ENCODE measurements at places on chromosomes 13 and 19.
A peak's percentile ranks its signal among the peaks of the same experiment; 100 is the strongest.

DNA sequence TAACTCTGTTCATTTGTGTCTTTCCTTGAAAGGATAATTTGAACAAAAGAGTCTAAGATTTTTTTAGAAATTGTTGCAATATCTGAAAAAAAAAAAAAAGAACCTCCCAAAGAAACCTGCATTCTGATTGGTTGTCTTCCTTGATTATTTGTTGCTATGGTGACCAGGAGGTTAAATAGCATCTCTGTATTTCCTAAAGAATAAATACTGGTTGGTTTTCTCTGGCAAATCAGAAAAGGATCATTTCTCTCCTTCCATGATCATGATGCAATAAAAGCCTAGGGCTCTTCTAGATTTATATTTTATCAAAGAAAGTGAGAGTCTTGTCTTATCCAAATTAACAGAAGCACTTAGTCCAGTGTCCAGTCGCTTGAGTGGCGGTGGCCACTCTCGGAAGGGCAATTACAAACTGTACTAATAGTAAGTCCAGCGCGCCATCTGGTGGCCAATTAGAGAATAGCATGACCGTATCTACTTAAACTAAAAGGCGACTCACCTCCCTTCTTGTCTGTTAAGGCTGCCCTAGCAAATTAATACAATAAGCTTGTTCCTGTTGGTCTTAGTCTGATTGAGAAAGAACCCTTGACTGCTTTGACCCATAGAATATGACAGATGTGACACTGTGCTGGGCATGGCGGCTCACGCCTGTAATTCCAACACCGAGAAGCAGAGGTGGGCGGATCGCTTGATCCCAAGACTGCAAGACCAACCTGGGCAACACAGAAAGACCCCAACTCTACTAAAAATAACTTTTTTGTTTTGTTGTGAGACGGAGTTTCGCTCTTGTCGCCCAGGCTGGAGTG is 47.0 kb upstream of the PNMA8B start:
- peak; percentile 95 for DNase-seq

DNA sequence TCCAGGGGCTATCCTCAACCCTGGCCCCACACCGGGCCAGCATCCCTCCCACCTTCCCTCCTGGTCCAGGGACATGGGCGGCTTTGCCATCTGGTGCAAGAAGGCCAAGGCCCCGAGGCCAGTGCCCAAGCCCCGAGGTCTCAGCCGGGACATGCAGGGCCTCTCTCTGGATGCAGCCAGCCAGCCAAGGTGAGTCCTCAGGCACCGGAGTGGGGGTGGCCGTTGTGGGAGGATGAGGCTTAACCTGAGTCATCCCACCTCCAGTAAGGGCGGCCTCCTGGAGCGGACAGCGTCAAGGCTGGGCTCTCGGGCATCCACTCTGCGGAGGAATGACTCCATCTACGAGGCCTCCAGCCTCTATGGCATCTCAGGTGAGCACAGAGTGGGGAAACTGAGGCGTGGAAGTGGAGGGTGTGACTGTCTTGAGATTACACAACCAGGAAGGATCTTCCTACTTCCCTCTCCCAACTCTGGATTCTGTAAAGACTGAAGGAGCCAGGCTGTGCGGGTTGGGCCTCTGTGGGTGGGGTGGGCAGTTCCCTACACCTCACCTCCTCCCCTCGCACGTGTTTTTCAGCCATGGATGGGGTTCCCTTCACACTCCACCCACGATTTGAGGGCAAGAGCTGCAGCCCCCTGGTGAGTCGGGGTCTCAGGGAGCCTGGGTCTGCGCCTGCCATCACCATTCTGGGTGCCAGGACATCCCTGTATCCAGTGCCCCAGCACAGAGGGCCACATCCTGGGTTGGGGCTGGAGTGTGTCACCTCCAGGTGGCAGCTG is 3.8 kb downstream of the MVB12A start:
- DNase-seq: no peak

- no peak for DNase-seq
Measured at GRCh38 chr13:112569821-112570220, 18.1 kb downstream of the TUBGCP3 start.

- no peak for DNase-seq
Measured at GRCh38 chr13:87087741-87088140, 583.4 kb upstream of the SLITRK5 start.

DNA sequence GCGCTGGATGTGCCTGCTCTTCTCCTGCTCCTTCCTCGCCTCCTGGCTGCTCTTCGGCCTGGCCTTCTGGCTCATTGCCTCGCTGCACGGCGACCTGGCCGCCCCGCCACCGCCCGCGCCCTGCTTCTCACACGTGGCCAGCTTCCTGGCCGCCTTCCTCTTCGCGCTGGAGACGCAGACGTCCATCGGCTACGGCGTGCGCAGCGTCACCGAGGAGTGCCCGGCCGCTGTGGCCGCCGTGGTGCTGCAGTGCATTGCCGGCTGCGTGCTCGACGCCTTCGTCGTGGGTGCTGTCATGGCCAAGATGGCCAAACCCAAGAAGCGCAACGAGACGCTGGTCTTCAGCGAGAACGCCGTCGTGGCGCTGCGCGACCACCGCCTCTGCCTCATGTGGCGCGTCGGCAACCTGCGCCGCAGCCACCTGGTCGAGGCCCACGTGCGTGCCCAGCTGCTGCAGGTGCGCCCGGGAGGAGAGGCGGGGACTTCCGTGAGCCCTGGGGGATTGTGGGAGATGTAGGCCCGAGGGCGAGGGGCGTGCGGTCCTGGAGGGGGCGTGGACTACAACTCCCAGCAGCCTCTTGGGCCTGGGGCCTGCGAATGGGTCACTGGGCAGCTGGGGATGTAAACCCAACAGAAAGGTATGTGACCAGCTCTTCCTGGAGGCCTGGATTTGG is 6.7 kb downstream of the KCNJ14 start:
- DNase-seq: no peak

DNA sequence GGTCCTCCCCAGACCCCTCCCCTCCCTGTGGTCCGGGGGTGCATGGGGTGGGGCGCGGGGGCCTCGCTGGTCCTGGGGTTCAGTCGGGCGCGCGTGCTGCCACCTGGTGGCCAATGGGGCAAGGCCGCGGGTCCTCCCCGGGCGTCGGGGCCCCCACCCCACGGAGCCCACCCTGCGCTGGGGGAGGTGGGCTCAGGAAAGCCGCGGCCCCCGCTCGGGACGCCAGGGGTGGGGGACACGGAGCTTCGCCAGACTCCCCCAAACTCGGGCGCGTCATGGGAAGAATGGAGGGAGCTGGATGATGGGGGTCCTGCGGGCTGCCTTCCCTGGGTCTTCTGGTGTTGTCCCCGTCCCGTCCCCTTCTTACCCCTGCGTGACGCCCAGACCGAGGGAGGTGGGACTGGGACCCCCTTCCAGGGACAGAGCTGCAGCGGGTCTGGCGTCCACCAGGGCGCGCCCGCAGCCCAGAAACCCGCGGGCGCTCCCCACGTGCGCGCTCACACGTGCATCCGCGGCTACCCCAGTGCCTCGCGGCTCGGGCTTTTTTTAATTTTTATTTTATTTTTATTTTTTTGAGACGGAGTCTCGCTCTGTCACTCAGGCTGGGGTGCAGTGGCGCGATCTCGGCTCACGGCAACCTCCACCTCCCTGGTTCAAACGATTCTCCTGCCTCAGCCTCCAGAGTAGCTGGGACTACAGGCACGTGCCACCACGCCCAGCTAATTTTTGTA is 19.8 kb upstream of the TCF3 start:
- no peak for DNase-seq

- DNase-seq: no peak
Measured at GRCh38 chr13:23956106-23956505, 58.8 kb upstream of the C1QTNF9B start.

GRCh38 chr13:19984430-19985218 is 26.1 kb downstream of the ZMYM2 start:
- no peak for DNase-seq

GRCh38 chr13:98963917-98964316 is 13.9 kb downstream of the DOCK9 start:
- DNase-seq: no peak

DNA sequence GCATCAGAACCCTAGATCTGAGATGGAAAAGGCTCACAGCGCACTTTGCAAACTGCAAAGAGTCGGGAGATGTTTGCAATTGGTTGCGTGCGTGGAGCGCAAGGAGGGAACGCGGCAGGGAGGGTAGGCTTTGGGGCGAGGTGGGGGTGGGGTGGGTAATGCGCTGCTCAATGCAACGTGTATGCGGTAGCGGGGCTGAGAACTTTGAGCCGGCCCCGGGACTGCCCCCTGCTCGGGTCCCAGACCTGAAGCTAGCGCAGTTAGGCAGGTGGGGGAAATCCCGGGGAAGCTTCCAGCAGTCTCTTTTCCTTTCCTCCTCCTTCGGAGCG is 971 bp downstream of the FOSB start:
- no peak for DNase-seq

DNA sequence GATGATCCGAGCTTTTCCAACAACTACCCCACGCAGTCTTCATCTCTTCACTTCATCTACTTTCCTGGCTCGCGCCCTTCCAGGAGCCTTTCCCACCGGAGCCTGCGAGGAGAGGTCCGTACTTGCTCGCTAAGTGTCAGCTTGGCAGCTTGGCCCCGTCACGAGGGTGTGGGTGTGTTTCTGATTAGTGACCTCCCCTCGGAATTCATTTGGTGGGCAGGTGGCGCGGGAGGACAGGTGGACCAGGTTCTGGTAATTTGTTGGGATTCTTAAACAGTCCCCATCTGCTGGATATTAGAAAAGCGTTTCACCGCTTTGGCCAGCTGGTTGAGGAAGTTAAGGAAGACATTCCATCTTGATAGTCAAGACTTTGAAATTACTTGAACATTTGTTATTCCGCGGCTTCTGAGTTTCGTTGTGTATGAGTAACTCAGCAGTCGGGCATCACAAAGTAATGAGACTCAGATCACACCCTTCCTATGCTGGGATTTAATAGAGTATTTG is 515 bp downstream of the UFM1 start:
- DNase-seq: no peak

GRCh38 chr19:6530386-6531162 is at the start of gene TNFSF9:
Gene TNFSF9 (plus strand): TSS chr19:6531026. CDS start chr19:6531037, 11 bp downstream.
- DNase-seq: peak; percentile 63

DNA sequence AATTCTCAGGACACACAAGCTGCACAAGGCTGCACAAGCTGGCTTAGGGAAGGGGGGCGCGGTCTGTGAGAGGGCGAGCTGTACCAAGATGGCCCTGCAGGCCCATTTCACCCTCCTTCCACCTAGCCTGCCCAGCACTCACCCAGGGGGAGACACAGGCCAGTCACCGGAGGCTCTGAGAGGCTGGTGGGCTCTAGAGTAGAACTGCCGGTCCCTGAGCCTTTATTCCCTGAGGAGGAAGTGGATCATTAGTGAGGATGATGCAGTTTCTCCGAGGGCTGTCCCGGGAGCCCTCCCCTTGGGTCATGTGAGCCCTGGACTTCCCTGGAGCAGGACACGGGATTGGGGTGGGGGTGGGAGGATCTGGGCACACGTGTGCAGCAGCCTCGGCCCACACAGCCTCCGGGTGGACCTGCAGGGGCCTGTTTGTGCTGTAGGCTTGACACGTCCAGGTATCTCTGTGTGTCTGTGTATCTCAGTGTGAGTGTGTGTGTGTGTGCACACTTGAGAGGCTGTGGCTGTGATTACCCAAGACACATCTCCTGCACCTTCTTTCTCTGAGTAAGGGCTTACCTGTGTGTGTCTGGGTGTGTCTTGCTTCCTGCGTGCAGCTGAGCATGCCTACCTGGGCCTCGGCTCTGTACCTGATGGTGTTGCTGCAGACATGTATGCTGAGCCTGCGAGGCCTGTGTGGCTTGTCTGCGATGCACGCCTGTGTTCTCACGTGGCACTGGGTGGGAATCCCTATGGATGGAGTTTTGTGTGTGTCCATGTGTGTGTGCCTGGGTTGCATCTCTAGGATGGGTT is at the start of gene ACP5:
ACP5 (minus strand) TSS at position 195 of the 807 bp plus-strand sequence. CDS start 328 bp downstream, outside the sequence.
- DNase-seq: no peak

DNA sequence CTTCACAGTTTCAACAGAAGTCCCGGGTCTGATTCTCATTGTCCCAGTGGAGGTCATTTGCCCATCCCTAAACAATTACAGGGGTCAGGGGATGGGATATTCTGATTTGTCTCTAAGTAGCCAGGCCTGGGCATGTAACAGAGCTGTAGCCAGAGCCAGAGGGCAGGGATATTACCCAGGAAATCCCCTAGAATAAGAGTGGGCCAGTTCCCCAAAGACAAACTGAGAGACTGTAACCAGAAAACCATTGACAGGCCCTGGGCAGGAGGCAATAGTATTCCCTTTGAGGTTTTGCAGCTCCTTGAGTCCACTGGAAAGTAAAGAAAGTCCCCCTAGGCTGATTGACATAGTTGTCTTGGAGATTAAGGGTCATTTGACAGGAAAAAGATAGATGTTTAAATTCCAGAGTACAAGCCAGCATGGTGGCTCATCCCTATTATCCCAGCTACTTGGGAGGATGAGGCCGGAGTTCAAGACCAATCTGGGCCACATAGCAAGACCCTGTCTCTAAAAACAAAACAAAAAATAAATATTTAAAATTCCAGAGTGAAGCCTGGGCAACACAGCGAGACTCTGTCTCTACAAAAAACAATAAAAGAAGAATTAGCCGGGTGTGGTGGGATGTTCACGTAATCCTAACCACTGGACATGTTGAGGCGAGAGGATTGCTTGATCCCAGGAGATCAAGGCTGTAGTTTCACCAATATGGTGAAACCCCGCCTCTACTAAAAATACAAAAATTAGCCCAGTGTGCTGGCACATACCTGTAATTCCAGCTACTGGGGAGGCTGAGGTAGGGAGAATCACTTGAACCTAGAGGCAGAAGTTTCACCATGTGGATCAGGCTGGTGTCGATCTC is 1.9 kb upstream of the SDHAF1 start:
- no peak for DNase-seq
